ENCODE measurements at places on chromosomes 13 and 19. TPM values are rescaled to one million over a fixed set of nuclear protein-coding genes. Genes with fewer than 3 reads are reported as not detected.

The MAMSTR gene
- 3.4 TPM for total RNA-seq

The GIPR gene
- 3.4 TPM for total RNA-seq

DNA sequence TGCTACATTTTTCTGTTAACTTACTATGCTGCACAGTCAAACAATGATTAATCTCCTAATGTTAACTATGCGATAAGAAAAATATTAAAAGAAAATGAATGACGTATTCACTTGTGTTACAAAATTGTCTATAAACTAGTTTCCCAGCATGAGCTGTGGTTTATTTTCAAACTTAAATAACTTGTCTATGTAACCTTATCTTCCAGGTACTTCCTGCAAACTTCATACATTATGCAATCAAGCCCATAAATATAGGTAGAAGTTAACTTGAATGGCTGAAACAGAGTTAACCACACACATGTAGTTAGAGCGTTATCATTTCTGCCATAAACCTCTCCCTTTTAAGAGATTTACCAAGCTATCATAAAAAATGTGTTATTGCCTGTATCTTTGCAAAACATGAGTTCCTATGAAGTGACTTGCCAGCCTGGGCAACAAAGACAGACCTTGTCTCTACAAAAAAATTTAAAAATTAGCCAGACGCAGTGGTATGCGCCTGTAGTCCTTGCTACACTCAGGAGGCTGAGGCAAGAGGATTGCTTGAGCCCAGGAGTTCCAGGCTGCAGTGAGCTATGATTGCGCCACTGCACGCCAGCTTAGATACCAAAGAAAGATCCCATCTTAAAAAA is 17.7 kb upstream of the KLF5 start:
- no peaks in the 10 kb centered on the region for H3K27me3 ChIP-seq
- H3K36me3 ChIP-seq, result no peaks in the 10 kb centered on the region
- DNase-seq, result no peak
- H3K27ac ChIP-seq, result no peak overlapping the region
- H3K4me1 ChIP-seq, result no peaks in the 10 kb centered on the region

DNA sequence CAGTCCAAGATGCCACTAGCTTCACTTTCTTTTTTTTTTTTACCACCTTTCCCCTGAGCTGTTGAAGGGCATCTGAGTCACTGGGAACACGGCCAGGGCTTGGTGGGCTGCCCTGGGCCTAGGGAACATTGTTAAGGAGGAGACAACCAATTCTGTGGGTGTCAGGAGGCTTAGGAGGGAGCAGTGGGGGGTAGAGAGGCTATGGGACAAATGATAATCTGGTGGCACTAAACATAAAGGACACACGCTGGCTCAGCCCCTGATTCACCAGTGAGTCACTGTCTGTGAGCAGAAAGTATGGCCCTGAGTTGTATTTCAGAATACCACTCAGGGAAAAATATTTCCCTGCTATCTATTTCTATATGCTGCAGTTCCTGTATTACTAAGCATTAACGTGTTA is 207.8 kb downstream of the DCLK1 start:
- no peak for DNase-seq
- no peak overlapping the region for H3K4me3 ChIP-seq
- no peaks in the 10 kb centered on the region for H3K27me3 ChIP-seq
- H3K4me1 ChIP-seq, result peaks cover 10% of the 10 kb centered on the region
- H3K36me3 ChIP-seq, result no peaks in the 10 kb centered on the region
- no peak overlapping the region for H3K27ac ChIP-seq

All from vagina (tissue), 2 donors.